ENCODE measurements at places on chromosomes 3 and 15. TPM values are rescaled to one million over a fixed set of nuclear protein-coding genes. Genes with fewer than 3 reads are reported as not detected.

Gene C2CD4B
- total RNA-seq, result not detected

Gene FOXB1
- total RNA-seq, result 7.1 TPM

Gene PEX5L
- total RNA-seq, result 4.6 TPM

Gene SLC24A5
- total RNA-seq, result 0.14 TPM

Gene UCN2
- 0.66 TPM for total RNA-seq

Gene PAK6
- total RNA-seq, result 0.56 TPM

Gene MFSD1
- total RNA-seq, result 59.3 TPM

Gene LRRC15
- total RNA-seq, result 0.05 TPM

Gene SLC22A14
- total RNA-seq, result 0.27 TPM

Gene HESX1
- total RNA-seq, result 2.8 TPM

Gene FBXL22
- total RNA-seq, result 2.1 TPM

Gene ZPLD1
- 0.16 TPM for total RNA-seq

Gene GPR149
- 5.2 TPM for total RNA-seq

Gene SLC28A2
- total RNA-seq, result 0.45 TPM

Gene LRRN1
- 188 TPM for total RNA-seq

Gene HCLS1
- total RNA-seq, result 1.5 TPM

Gene GOLGA6A
- 0.38 TPM for total RNA-seq

Gene DPPA2
- total RNA-seq, result not detected

Gene ROPN1
- total RNA-seq, result 0.05 TPM

Gene LYZL4
- not detected for total RNA-seq

Gene SAMMSON
- not detected for total RNA-seq

Gene GABRR3
- 0.10 TPM for total RNA-seq

Gene STRA6
- 22.4 TPM for total RNA-seq

Gene P2RY12
- total RNA-seq, result 0.88 TPM

All from motor neuron (in vitro differentiated cells).